K562 (cell line): ENCODE measurements at places on chromosomes 1 and 21. TPM values are rescaled to one million over a fixed set of nuclear protein-coding genes. Genes with fewer than 3 reads are reported as not detected.

- no peak for DNase-seq
Observed at GRCh38 chr1:16324456-16324890, 27.8 kb downstream of the FBXO42 start.

DNA sequence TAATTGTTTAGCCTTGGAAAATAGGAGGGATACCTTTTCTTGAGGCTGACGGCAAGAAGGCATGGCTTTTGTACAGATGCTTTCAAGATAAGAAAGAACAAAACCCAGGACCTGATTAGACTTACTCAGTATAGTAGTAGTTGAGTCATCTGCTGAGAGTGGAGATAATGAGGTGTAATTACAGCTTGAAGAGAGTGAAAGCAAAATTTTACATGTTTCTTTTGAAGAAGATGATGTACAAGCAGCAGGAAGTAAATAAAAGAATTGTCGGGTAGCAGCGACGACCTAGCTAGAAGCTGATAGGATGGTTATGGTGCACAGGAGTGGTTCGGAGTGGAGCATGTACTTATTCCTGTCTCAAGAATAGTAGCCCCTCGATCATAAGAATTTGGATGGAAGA is 6.6 kb downstream of the ANGPTL1 start:
- DNase-seq, result no peak

DNA sequence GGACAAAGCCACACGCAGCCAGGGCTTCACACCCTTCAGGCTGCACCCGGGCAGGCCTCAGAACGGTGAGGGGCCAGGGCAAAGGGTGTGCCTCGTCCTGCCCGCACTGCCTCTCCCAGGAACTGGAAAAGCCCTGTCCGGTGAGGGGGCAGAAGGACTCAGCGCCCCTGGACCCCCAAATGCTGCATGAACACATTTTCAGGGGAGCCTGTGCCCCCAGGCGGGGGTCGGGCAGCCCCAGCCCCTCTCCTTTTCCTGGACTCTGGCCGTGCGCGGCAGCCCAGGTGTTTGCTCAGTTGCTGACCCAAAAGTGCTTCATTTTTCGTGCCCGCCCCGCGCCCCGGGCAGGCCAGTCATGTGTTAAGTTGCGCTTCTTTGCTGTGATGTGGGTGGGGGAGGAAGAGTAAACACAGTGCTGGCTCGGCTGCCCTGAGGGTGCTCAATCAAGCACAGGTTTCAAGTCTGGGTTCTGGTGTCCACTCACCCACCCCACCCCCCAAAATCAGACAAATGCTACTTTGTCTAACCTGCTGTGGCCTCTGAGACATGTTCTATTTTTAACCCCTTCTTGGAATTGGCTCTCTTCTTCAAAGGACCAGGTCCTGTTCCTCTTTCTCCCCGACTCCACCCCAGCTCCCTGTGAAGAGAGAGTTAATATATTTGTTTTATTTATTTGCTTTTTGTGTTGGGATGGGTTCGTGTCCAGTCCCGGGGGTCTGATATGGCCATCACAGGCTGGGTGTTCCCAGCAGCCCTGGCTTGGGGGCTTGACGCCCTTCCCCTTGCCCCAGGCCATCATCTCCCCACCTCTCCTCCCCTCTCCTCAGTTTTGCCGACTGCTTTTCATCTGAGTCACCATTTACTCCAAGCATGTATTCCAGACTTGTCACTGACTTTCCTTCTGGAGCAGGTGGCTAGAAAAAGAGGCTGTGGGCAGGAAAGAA is 8.1 kb downstream of the PSRC1 start:
- peak; percentile 79 for DNase-seq

- peak; percentile 21 for DNase-seq
Observed at GRCh38 chr1:27724961-27725373, 794 bp upstream of the FAM76A start.

DNA sequence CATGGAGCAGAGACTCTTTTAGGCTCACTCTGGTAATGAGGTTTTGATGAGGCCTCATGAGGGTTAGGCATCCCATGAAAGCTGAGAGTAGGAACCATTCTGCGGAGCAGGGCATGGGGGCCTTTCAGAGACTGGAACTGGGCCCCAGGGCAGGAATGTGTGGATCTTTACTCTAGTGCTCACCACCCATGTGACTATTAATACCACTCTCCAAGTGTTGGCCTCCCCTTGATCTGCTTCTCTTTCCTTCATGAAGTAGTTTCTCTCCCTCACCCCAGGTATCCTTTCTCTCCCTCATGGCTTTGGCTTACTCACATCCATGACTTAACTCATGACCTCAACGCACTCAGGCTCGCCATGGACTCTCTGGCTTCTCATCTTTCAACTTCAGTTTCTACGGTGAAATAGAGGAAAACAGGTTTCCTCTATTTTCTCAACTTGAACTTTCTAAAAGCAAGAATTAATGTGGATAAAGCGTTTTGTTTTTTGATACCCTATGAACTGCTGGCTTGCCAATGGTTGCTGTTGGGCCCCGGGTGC is 50.5 kb upstream of the GADD45A start:
- no peak for DNase-seq

DNA sequence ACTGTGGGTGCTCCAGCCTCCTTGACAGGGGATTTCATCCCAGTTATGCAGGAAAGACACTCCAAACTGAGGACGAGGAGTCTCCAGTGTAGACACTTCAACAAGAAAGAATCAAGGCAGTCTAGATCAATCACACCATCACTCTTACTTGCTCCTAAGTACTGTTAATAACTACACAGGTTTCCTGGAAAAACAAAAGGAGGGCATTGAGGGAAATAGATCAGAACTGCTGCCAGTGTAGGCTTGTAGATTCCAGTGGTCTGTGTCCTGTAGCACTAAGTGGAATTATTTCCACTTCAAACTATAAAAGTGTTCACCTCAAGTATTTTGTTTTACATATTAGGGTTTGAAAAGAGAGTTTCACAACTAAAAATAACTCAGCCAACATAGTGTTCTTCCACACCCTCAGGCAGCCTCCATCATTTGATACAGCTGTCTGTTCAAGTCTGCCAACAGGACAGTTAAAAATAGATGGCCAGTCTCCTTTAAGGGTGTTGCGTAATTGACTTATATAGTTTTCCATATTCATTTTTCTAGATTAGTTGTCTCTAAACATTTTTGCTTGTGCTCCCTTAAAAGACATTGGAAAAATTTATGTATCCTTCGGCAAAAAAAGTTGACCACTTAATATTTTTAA is 32.0 kb upstream of the AGL start:
- no peak for DNase-seq

DNA sequence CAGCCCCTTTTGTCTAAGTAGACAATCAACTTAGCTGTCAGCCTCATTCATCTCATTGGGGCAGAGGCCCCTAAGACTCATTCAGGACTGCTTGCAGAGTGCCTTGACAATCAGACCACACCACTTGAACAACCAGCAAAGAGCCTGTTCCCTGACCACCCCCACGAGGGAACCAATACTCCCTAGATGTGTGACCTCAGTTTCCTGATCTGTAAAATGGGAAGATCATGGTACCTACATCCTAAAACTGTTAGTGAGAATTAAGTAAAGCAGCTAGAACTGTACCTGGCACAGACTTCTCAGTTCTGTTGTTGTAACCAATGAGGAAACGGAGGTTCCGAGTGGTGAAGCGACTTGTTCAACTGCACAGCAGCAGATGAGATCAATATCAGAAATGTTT is 298.5 kb downstream of the RRAGC start:
- no peak for DNase-seq

- no peak for DNase-seq
Observed at GRCh38 chr1:116312681-116313069, 60.4 kb upstream of the ATP1A1 start.

DNA sequence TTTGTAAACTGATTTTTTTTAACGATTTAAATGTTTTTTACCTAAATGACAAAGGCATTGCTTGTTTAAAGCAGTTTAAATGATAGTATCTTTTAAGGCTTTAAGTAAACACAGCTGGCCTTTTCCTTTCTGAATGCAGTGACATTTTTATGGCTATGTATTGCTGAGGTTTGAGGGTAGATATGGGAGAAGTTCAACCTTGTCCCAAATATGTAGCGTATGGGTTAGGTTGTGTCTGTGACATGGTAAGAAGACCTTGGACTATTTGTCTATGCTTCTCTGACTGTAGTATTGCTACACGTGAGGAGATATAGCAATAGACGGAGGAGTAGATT is 32.5 kb downstream of the PKNOX1 start:
- no peak for DNase-seq

GRCh38 chr1:68218490-68218889 is 13.8 kb downstream of the WLS start:
- no peak for DNase-seq

DNA sequence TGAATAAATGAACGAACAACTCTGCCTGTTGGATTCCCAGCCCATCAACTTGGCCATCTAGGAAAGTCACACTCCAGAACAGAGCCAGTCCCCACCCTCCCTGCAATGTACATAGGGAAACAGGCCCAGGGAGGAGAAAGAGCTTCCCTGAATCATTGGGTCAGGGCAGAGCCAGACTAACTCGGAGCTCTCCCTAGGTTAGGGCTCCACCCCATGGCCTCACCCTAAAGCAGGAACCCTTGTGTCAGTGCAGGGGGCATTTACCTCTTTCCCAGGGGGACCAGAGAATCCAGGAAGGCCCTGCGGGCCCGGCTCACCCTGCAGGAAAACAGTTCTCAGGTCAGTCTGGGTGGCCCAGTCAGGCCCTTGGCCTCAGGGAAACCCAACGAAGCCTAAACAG is 11.6 kb downstream of the COL9A2 start:
- DNase-seq, result peak; percentile 55

- DNase-seq, result no peak
Observed at GRCh38 chr1:93842750-93843500, 36.1 kb downstream of the DNTTIP2 start.

DNA sequence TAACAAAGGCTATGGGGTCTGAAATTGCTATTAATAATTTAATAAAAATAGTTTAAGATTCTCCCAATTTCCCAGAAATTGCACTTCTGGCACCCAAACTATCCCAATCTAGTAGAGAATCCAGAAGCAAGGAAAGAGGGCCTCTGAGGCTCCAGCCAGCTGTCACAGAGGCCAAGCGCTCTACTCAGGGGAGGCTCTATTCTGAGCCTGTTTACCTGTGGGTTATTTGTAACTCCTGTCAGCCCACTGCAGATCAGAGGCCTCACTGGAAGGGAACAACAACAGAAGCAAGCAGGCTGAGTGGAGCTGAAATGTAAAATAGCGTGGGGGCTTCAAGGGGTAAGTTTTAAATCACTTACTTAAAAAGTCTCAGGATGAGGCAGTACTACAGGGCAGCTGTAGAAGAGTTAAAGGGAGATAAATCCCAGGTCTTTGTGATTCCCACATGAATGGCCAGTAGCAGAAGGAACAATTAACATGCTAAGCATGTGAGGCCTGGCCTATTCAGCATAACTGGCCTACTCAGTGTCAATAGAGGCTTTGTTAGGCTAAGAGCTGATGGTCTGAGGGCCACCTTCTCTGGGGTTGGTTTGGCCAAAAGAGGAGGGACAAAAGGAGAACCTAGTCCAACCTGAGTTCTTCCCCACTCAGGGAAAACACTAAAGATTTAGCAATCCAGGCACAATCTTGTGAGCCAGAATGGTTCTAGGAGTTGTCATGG is 12.8 kb downstream of the ZNF687 start:
- no peak for DNase-seq

GRCh38 chr1:196324345-196324744 is 283.9 kb downstream of the KCNT2 start:
- no peak for DNase-seq

DNA sequence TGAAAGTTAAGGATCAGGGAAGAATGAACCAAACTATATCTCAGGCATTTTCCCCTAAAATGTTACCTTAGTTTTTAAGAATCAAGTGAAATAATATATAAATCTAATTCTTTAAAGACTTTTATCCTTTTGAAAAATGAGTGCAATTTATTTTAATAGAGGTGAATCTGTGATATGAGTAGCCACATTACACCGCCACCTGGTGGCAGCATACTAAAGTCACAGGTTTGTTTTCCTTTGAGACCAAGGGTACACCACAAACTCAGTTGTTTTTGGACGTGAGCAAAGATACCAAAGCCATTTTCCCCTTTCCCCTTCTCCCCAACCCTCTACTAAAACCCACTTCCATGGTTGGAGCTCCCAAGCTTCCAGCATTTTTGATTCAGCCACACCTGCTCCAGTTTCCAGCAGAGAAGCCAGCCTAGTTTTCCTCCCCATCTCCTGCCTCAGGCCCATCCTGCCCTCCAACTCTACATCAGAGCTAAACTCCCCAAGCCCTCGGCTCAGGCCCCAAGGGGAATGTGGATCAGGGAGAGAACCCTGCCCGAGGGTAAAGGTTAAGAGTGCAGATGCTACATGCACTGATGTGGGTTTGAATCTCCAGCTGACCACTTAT is 22.9 kb upstream of the LDLRAP1 start:
- peak; percentile 67 for DNase-seq

DNA sequence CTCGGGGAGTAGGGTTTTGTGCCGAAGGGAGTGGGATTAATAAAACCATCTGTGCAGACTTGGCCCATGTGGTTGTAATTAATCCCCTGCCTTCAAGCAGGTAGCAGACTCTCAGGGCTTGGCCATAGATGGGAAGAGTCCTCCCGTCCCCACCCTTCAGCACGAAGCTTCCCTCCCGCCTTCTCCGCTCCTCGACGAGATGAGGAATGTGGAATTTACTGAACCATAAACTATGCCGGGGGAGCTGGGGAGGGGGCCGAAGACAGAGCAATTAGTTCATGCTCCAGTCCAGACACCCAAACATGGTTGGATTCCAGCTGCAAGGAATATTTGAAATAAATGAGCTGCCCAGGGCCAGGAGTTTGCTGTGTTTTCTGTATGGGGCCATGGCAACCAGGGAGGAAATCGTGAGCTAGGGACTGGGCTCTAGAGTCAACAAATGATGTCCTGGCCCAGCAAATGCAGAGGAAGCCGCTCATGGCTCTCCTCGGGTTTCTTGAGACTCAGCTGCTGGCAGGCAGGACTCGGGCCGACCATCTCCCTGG is 78.8 kb downstream of the SPSB1 start:
- no peak for DNase-seq

GRCh38 chr1:71778940-71779339 is 503.4 kb downstream of the NEGR1 start:
- no peak for DNase-seq

DNA sequence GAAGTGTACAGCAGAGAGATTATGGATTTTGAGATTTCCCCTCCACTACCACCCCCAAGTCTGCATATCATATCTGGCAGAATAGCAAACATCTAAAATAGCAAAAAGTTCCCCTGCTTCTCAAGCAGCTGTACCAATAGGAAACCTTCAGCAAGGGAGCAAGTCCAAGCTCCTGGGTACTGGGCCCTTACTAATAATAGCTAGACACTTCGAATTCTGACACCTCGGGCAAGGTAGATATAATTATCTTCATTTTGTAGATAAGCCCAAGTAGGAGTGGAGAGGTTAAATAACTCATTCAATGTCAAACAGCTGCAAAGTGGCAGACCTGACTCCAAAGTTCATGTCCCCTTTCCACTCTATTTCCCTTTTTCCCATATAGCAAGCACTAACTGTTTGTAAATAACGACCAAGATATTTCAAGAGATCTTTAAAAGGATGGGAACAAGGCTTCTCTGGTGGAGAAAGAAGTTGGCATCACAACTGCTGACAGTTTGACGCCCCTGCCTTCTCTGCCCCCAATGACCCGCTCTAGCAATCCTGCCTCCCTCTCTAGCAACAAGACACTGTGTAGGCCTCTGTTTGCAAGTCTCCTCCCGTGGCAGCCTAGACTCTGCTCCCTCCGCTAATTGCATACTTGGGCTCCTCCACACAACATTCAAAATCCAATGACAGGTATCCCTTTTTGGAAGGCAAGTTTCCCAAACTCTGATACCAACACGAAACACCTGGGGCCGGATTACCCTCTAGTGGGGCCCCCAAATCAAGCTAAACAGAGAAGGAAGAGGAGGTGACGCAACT is 18.7 kb upstream of the ADAR start:
- DNase-seq, result peak; percentile 16

Gene TEX38
- not detected in 2 replicates for total RNA-seq

Gene BMP8B
- 0.33 and 0.36 TPM in 2 replicates for total RNA-seq

Gene HSD3B1
- not detected in 2 replicates for total RNA-seq

Gene ZSCAN20
- total RNA-seq, result 2.5 and 2.6 TPM in 2 replicates

Gene LCE3D
- total RNA-seq, result not detected in 2 replicates

Gene CLSTN1
- total RNA-seq, result 32.5 TPM in 2 replicates
